ENCODE measurements at places on chromosomes 3 and 15. TPM values are rescaled to one million over a fixed set of nuclear protein-coding genes. Genes with fewer than 3 reads are reported as not detected.

- no peaks in the 10 kb centered on the region for H3K4me1 ChIP-seq
- peak; percentile 35 for DNase-seq
- no peak overlapping the region for H3K4me3 ChIP-seq
- H3K27ac ChIP-seq = no peak overlapping the region
- H3K27me3 ChIP-seq = no peaks in the 10 kb centered on the region
- H3K36me3 ChIP-seq = peaks cover 91% of the 10 kb centered on the region
Measured at GRCh38 chr3:48409291-48410201, 20.3 kb downstream of the PLXNB1 start.

- H3K4me1 ChIP-seq = peaks cover 21% of the 10 kb centered on the region
- no peak overlapping the region for H3K27ac ChIP-seq
- no peak for DNase-seq
- H3K4me3 ChIP-seq = no peak overlapping the region
- H3K36me3 ChIP-seq = peaks cover 11% of the 10 kb centered on the region
Measured at GRCh38 chr3:127803619-127804018, 18.7 kb downstream of the MGLL start.

DNA sequence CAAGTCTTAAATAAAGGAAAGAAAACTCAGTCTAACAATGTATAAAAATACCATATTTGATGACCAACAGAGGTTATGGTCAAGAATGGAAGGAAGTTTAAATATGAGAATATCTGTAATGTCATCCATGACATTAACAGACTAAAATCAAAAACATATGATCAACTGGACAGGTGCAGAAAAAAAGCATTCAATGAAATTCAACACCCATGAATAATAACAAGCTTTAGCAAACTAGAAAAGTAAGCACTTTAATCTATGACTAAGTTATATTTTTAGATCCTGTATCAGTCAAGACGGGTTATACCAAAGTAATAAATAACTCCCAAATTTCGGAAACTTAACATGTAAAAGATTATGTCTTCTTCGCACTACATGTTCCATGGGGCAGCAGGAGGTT, 61.8 kb downstream of the CFAP20DC start:
- no peak for DNase-seq
- no peak overlapping the region for H3K4me3 ChIP-seq
- H3K36me3 ChIP-seq = no peaks in the 10 kb centered on the region
- no peaks in the 10 kb centered on the region for H3K4me1 ChIP-seq
- H3K27me3 ChIP-seq = no peaks in the 10 kb centered on the region
- no peak overlapping the region for H3K27ac ChIP-seq

- no peak overlapping the region for H3K4me3 ChIP-seq
- no peak for DNase-seq
- peaks cover 9% of the 10 kb centered on the region for H3K4me1 ChIP-seq
- no peaks in the 10 kb centered on the region for H3K36me3 ChIP-seq
Measured at GRCh38 chr15:88250826-88251225, 5.7 kb downstream of the NTRK3 start.

DNA sequence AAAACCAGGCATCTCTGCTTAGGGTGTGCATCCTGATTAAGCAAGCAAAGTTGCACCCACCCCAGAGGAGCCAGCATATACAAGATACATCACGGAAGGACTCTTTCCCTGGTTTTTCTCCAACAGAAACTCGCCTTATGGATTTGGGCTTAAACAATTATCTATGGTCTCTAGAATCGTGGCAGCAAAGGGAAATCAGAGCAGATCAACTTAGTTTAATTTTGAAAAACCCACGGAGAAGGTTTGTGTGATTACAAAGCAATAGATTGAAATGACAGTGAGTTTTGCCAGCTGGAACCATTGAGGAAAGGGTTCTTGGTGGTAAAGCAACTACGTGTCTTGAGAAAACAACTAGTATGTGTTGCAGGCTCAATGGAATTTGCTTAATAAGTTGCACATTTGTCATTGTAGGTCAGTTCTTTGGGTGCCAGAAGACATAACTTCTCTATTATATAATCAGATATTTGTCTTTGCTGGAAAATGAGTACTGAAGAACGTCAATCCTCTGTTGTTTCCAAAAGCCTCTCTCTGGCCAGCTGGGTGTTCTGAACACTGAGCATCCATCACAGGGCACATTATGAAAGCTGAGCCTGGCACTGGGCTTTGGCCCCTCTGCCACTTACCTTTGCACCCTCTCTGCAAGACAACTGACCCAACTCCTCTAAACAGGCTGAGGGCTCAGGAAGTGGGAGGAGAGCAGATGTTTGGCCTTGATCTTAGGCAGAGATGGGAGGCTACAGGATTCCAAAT, 75.7 kb upstream of the FBN1 start:
- H3K27ac ChIP-seq = no peak overlapping the region
- H3K4me3 ChIP-seq = no peak overlapping the region
- no peaks in the 10 kb centered on the region for H3K36me3 ChIP-seq
- peaks cover 4% of the 10 kb centered on the region for H3K4me1 ChIP-seq

DNA sequence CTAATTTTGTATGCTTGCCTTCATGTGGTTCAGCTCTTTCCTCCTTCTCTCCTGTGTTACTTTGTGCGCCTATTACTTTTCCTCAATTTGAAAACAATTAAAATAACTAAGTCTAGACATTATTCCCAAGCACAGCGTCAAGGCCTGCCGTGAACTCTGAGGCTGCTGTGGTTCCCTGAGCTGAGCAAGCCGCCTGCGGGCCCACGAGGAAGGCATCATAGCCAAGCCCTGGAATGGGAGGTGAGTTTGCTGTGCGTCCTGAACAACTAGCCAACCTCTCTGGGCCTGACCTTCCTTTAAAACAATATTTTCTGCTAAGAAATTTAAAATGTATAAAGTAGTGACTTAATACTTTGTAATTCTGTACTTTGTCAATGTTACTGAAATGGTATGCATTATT, 327.2 kb downstream of the OCA2 start:
- no peaks in the 10 kb centered on the region for H3K27me3 ChIP-seq
- no peaks in the 10 kb centered on the region for H3K4me1 ChIP-seq
- no peak overlapping the region for H3K27ac ChIP-seq
- no peak overlapping the region for H3K4me3 ChIP-seq
- no peak for DNase-seq

DNA sequence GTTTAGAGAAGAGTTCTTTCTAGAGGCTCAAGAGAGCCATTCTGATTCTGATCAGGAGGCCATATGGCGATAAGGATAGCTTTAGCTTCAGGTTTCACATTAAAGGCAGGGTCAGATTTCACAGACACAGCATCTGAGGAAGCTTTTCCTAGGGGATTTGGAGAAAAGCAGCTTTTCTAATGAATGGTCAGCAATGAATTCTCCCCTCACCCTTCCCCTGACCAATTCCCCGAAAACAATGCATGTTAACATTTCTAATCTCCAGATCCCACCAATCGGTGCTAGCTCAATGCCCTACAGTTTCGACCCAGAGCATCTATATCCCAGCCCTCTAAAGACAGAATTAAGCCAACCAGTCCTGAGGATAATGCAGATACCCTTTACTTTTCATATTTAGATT, 9.8 kb downstream of the AGBL1 start:
- no peak for DNase-seq
- no peak overlapping the region for H3K4me3 ChIP-seq
- no peaks in the 10 kb centered on the region for H3K4me1 ChIP-seq
- no peak overlapping the region for H3K27ac ChIP-seq
- H3K27me3 ChIP-seq = no peaks in the 10 kb centered on the region

- H3K4me1 ChIP-seq = peaks cover 12% of the 10 kb centered on the region
- peak overlapping the region; percentile 44 for H3K4me3 ChIP-seq
- no peak for DNase-seq
- H3K27me3 ChIP-seq = peaks cover 6% of the 10 kb centered on the region
- no peak overlapping the region for H3K27ac ChIP-seq
Measured at GRCh38 chr3:129045675-129046036, 14.9 kb upstream of the GP9 start.

DNA sequence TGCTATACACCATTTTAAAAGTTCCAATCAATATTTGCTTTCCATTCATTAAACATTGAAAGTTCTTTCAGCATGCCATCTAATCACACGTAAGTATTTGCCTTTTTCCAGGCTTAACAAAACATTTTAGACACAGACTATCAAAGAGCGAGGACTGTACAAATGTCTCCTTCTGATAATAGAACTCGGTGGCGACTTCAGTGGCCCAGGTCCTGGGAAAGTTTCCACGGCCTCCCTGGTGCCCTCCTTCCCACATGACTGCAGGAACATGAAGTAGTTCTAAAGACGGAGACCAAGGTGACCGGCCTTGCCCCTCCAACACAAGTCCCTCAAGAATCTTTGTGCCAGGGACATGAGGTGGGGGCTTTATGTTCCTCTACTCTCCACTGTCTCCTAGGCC, 174.6 kb upstream of the KBTBD8 start:
- no peak for DNase-seq
- H3K27me3 ChIP-seq = no peaks in the 10 kb centered on the region
- no peaks in the 10 kb centered on the region for H3K36me3 ChIP-seq
- H3K27ac ChIP-seq = no peak overlapping the region

- H3K27ac ChIP-seq = no peak overlapping the region
- H3K36me3 ChIP-seq = peaks cover 9% of the 10 kb centered on the region
- DNase-seq = peak; percentile 45
- H3K4me3 ChIP-seq = no peak overlapping the region
Measured at GRCh38 chr3:65439641-65440284, 599.0 kb downstream of the MAGI1 start.

DNA sequence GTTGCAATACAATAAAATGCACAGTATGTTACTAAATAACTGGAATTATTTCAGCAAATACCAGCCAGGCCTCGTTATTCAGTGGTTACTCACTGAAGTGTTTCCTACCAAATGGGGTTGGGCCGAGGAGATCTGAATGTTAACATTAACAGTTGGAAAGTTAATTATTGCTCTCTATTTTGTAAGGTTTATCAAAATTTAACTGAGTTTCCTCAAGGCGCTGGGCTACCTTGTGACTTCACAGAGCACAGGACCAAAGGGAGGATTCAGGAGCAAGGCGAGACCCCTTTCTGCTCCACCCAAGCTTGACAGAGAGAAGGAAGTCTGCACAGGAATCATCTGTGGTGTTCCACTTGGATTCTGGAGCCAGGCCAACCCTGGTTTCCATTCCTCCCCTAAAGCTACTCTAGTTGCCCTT, 21.6 kb downstream of the ADAMTS9 start:
- H3K36me3 ChIP-seq = no peaks in the 10 kb centered on the region
- DNase-seq = no peak
- no peaks in the 10 kb centered on the region for H3K4me1 ChIP-seq
- H3K27ac ChIP-seq = no peak overlapping the region

- no peaks in the 10 kb centered on the region for H3K27me3 ChIP-seq
- H3K36me3 ChIP-seq = peaks cover 35% of the 10 kb centered on the region
- H3K4me3 ChIP-seq = no peak overlapping the region
- no peak for DNase-seq
Measured at GRCh38 chr3:48501196-48501595, 2.8 kb downstream of the SHISA5 start.

GRCh38 chr3:98540346-98540745, 8.6 kb downstream of the GPR15 start:
- H3K27me3 ChIP-seq = no peaks in the 10 kb centered on the region
- H3K27ac ChIP-seq = no peak overlapping the region
- DNase-seq = no peak

DNA sequence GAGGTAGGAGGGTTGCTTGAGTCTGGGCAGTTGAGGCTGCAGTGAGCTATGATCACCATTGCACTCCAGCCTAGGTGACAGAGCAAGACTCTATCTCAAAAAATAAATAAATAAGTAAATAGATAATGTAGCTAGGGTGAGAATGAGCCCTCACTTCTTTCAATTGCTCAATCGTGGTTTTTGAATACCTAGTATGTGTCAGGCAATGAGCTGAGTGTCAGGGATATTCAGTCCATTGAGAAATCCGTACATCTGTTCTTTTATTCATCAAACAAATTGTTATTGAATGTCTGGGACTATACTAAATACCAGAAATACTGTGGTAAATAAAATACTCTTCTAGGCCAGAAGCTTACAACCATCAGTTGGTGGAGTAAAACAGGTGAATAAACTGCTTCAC, 6.2 kb upstream of the ZNF148 start:
- H3K27me3 ChIP-seq = no peaks in the 10 kb centered on the region
- H3K36me3 ChIP-seq = no peaks in the 10 kb centered on the region
- H3K4me3 ChIP-seq = no peak overlapping the region

- peaks cover 12% of the 10 kb centered on the region for H3K36me3 ChIP-seq
- H3K27me3 ChIP-seq = no peaks in the 10 kb centered on the region
- peaks cover 30% of the 10 kb centered on the region for H3K4me1 ChIP-seq
- no peak for DNase-seq
Measured at GRCh38 chr3:128878556-128879124, 780 bp upstream of the ACAD9 start.

DNA sequence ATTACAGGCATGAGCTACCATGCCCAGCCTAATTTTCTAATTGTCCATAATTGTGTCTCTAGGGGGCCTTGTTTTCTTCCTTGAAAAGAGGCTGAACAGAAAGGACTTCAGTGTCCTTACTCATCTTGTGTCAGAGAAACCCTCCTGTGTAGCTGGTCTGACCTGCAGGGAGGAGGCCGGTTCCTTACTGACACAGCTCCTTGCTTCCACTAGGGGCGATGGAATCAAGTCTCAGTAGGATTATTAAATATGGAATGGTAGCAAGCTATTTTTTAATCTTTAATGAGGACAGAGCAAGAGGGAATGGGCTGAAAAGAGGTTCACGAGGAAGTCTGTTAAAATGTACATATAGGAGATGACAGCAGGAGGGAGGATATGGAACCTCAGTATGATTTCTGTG, 8.6 kb downstream of the LPCAT4 start:
- DNase-seq = no peak
- H3K27me3 ChIP-seq = no peaks in the 10 kb centered on the region
- H3K36me3 ChIP-seq = peaks cover 70% of the 10 kb centered on the region
- H3K27ac ChIP-seq = no peak overlapping the region

- H3K27ac ChIP-seq = peak overlapping the region; percentile 76
- H3K27me3 ChIP-seq = no peaks in the 10 kb centered on the region
- no peaks in the 10 kb centered on the region for H3K36me3 ChIP-seq
- DNase-seq = peak; percentile 64
- peaks cover 39% of the 10 kb centered on the region for H3K4me1 ChIP-seq
Measured at GRCh38 chr3:58009026-58009748, 965 bp downstream of the FLNB start.

DNA sequence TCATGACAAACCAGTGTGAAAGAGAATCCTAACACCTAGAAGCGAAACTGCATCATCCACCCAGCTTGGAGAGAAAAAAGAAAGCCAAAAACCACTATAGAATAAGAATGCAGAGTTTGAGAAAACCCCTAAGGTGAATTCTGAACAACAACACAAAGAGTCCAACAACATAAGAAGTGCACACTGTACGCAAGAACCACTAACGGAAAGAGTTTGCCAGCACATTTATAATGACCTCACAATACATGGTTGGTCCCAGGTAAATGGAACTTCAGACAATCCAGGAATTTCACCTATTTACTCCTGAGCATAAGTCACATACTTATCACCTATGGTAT, 128.3 kb upstream of the BHLHE40 start:
- H3K27me3 ChIP-seq = no peaks in the 10 kb centered on the region
- H3K4me3 ChIP-seq = no peak overlapping the region
- no peak for DNase-seq
- no peaks in the 10 kb centered on the region for H3K36me3 ChIP-seq

GRCh38 chr3:39122813-39123212, 15.3 kb downstream of the TTC21A start:
- H3K27me3 ChIP-seq = no peaks in the 10 kb centered on the region
- H3K27ac ChIP-seq = no peak overlapping the region
- peaks cover 23% of the 10 kb centered on the region for H3K36me3 ChIP-seq
- no peak overlapping the region for H3K4me3 ChIP-seq

PLA2G4F gene
- 99.0 TPM for total RNA-seq

FETUB gene
- total RNA-seq = not detected

IL17RC gene
- total RNA-seq = 27.2 TPM

SPSB4 gene
- total RNA-seq = 0.80 TPM

TBL1XR1 gene
- total RNA-seq = 160 TPM

MYO9A gene
- 73.8 TPM for total RNA-seq

GOLGA6L4 gene
- total RNA-seq = 1.6 TPM

CPLX3 gene
- total RNA-seq = not detected

DUOX1 gene
- total RNA-seq = 317 TPM

HESX1 gene
- 0.86 TPM for total RNA-seq

LRRIQ4 gene
- total RNA-seq = not detected

AADACL2 gene
- total RNA-seq = 0.21 TPM

Data from lower lobe of right lung (tissue), 2 donors.